ENCODE measurements at places on chromosomes 11 and 22.

- no peak for DNase-seq
These were observed 856.4 kb upstream of the LRRC4C start for GRCh38 chr11:42315846-42316245.

DNA sequence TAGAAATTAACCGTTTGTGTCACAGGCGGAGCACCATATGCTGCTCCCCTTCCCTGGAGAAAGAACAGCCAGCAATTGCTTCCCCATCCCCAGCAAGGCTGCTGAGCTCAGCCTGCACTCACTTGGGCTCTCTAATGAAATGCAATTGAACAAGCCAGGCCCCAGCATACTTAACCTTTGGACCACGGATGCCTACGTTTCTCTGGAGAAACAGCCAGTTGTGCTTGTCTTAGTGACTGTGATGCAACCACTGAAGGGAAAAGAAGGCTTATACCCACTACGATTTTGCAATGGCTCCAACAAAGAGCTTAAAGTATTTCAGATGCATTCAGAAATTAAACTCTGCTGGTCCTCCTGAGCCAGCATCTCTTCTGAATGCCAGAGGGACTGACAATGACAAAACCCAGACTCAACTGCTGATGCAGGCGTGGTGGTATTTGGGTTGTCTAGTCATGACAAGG lies 51.3 kb upstream of the SESN3 start:
- no peak for DNase-seq

- DNase-seq, result peak; percentile 95
These were observed 966 bp downstream of the AHNAK start for GRCh38 chr11:62545437-62546243.

DNA sequence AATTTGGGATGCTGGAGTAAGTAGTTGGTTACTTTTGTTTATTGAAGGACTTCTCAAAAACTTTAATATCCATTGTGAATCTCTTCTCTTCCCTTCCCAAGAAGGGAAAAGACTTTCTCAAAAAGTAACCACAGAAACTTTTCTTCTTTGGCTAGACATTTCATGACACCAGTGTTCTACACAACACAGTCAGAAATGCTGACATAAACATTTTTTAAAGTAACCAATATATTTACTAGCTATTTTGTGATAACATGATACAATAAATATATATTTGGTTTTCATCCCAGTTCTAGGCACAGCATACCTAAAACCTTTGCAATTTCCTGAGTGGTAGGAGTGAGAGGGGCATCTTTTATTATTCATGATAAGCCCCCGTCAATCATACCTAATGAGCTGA lies 47.8 kb downstream of the FAM118A start:
- no peak for DNase-seq

- no peak for DNase-seq
These were observed 88.1 kb downstream of the RRAS2 start for GRCh38 chr11:14270690-14271542.

DNA sequence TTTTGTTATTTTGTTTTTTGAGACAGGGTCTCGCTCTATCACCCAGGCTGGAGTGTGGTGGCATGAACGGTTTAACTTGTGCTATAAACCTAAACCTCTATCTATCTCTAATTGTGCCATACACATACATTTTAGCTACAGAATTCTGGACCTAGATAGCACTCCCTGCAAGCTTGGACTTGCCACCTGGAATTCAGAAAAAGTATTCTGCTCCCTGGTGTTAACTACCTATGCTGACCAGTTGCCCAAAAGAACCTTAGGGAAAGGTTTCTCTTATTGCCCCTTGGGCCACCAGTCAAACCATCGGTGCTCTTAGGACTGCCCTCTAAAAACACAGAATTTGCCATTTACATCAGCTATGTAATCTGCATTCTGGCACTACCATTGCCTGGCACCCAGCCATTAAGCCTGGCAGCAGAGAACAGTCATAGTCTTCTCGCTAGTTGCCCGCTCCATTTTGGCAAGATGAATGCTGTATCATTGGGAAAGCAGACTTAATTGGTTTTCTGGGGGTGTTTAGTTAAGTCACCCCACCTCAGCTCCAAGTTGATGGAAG lies 55.3 kb downstream of the ETS1 start:
- no peak for DNase-seq

- no peak for DNase-seq
These were observed 32.2 kb upstream of the SLC22A12 start for GRCh38 chr11:64558869-64559268.

- no peak for DNase-seq
These were observed 58.9 kb upstream of the EMID1 start for GRCh38 chr22:29146771-29147170.

- no peak for DNase-seq
These were observed 691.6 kb downstream of the NTM start for GRCh38 chr11:132062031-132062430.

DNA sequence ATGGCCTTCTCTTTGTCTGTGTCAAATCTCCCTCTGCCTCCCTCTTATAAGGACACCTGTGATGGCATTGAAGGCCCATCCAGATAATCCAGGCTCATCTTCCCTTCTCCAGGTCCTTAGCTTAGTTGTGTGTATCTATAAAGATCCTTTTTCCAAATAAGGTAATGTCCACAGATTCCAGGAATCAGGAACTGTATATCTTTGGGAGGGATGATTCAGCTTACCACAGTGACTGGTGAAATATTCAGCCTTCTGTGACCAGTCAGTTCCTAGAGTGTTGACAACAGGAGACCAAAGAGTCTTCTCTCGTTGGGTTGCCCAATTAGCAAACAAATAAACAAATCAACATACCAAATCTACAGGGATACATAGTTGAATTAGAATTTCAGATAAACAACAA lies 175.8 kb downstream of the MPPED1 start:
- no peak for DNase-seq

DNA sequence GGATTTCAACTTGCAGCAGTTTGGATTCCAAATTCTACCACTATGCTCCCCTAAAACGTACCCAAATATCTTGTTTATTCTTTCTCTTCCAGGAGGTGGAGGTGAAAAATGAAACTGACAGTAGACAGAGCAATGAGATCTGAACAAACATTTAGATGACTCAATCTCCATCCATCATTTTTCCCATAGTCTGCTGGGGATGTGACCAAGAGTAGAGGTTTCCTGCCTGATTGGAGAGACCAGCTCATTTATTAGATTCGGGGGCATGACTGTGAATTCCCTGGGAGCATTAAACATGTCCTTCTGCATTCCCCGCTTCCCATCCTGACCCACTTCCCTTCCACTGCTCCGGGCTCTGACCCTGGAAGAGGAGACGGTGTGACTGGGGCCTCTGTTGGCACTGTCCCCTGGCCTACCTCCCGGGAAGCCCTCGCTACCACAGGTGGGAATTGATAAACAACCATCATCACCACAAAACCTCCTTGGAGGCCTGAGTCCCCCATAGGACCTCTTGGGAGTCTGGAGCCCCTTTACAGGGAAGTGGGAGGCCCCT lies 20.3 kb downstream of the DKK3 start:
- DNase-seq, result no peak

- no peak for DNase-seq
These were observed 136.0 kb downstream of the SERGEF start for GRCh38 chr11:17876827-17877226.

DNA sequence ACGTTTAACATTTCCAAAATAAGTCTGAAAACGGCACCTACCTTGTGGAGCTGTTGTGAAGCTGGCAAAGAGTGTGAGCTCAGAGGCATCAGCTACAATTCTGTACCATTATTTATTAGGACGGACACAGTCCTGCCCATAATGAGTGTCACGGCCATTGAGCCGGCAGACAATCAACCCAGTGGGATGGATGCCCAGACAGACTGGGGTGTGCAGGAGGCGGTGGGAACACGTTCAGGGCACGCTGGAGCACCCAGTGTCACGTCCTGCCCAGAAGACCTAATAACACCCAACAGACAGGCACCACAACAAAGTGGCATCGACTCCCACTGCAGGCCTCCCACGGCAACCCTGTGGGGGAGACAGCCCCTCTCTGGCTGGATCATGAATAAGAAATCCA lies 34.5 kb downstream of the TPST2 start:
- DNase-seq, result no peak

GRCh38 chr11:62804310-62805075 lies 747 bp downstream of the NXF1 start:
- DNase-seq, result no peak

GRCh38 chr22:32414191-32414590 lies 2.1 kb upstream of the RTCB start:
- DNase-seq, result no peak

DNA sequence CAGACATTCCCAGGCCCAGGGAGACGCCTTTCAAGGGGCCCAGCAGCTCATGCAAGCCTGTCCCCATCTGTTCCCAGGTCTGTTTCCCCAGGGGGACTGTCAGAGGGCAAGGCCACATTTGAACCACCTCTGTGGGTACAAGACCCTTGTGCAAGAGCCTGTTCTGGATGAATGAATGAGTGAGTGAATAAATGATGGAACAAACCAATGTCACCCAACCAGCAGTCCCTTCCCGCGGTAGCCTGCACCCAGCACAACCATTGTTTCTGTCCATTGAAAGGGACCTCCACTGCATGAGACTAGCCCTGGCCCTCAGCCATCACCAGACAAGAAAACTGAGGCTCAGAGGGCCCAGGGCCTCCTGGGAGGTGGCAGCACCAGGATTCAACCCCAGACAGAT lies 69.7 kb upstream of the TCF20 start:
- DNase-seq, result no peak

DNA sequence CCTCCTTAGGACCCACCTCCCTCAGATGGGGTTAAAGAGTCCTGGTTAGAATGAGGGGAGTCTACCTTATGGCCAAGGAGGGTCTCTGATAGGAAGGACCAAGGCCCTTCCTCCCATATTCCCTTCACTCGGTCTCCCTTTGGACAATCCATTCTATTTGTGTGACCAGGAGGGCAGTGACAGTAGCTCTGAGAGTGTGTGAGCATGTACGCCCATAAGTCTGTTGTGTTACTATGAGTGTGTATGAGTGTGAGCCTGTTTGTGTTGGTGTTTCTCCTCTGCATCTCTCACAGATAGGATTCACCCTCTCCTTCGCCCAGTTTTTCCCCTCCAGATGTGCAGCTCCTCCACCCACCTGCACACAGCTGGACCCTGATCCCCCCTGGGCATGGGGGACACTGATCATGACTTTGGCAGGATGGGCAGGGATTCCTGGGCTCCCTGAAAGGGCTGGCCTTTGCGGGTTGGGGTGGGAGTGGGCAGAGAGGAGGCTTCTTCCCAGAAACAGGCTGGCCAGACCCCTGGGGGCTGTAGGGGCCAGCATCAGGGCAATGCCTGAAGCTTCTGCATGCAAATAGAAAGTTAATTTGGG lies 14.5 kb downstream of the PHLDB1 start:
- no peak for DNase-seq

- DNase-seq, result no peak
These were observed 66.1 kb upstream of the THY1 start for GRCh38 chr11:119489087-119489486.

GRCh38 chr22:21672107-21672629 lies 6.4 kb downstream of the PPIL2 start:
- no peak for DNase-seq

- DNase-seq, result no peak
These were observed 40.9 kb downstream of the CSRP3 start for GRCh38 chr11:19160847-19161246.

DNA sequence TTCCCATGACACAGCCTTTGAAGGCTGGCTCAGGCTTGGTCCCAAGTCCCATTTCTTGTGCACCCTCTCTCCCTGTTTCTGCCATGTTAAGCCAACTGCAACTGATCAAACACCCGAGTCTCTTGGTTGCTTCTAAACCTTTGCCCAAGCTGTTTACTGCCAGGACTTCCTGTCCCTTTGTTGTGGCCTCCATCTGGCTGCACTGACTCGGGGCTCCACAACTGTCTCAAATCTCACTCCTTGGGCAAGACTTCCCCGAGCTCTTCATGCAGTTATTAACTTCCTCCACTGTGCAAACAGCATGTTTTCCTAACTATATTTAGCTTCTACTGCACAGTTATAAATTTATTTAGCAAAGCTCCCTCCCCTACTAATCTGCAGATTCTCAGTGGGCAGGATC lies 4.3 kb downstream of the VPREB1 start:
- DNase-seq, result no peak

DNA sequence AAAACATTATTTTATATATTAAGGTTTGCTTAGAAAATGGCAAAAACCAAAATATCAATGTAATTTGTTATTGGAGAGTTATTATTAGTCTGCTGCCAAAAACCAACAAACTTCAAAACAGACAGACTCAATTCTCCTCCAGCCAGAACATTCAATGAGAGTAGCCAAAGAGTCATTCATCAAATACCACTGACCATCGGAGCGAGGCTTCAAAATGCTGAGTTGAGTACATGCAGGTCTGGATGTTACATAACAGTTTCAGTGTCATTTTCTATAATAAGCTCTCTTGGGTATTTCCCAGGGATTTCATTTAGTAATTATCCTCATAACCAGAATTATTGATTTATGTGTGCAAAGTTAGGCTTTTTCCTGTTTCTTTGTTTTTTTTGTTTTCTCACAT lies 42.6 kb downstream of the CHST1 start:
- no peak for DNase-seq

DNA sequence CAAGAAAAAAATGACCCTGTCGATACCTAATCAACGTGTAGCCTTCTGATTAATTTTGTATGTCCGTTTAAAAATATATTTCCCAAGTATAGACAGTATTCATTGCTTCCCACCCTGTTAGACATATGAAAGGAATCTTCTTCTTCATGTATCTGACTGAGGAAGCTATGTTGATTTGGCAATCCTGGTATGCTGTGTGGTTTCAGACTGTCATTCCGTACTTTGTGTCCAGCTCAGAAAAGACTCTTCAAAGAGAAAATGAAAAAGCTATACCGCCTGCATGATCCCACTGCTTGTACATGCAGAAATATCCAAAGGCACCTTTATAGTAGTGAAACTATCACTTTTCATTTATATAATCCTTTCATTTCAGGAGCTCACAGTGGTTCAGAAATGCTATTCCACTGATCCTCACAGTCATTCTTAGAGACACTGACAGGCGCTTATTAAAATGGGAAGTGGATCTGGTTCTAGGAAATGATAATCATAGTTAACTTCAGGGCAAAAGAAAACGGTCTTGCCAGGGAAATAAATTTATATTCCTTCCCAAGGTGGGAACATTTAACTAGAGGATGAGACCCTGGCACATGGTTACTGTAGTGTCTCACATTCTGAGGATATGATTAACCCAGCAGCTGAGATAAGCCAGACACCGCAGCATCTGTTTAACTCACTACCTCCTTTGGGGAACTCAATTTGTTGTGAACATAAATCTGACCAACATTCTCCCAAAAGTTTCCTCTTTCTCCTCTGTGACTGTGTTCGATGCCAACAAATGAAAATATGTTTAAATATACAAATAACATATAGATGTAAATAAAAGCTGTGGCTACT lies 599.2 kb upstream of the LUZP2 start:
- DNase-seq, result no peak

DNA sequence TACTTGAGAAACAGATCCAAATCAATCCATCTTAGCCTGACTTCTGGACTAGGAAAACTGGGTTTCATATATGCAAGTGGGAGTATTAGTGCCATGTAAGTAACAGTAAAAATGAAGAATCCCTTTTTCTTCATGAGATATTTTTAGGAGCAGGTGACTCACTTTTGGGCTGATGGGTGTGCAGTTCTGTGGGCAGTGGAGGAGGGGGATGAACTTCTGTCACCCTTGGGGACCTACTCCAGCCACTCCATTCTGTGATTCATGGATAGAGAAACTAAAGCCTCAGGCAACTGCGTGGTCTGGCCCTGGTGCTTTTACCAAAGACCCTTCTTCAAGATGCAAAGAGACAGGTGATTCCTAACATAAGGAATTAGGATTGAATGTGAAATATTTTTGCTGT lies 208.6 kb upstream of the NARS2 start:
- no peak for DNase-seq

Data from left cardiac atrium (tissue), 4 donors.